ENCODE measurements at places on chromosomes 11 and 22.

- DNase-seq, result no peak
Observed at GRCh38 chr11:15806217-15806616, 550.1 kb downstream of the SOX6 start.

DNA sequence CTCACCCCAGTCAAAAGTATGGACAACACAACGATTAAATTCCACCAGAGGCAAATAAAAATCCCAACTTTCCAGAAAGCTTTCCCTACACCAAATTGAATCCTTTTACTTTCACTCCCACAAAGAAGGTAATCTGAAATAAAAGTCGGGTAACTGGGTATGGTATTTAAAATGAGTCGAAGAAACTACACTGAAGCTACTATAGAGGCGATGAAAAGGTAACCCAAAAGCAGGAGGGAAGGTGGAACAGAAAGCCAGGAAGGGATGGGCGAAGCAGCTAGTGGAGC lies 1.1 kb downstream of the PICALM start:
- no peak for DNase-seq

DNA sequence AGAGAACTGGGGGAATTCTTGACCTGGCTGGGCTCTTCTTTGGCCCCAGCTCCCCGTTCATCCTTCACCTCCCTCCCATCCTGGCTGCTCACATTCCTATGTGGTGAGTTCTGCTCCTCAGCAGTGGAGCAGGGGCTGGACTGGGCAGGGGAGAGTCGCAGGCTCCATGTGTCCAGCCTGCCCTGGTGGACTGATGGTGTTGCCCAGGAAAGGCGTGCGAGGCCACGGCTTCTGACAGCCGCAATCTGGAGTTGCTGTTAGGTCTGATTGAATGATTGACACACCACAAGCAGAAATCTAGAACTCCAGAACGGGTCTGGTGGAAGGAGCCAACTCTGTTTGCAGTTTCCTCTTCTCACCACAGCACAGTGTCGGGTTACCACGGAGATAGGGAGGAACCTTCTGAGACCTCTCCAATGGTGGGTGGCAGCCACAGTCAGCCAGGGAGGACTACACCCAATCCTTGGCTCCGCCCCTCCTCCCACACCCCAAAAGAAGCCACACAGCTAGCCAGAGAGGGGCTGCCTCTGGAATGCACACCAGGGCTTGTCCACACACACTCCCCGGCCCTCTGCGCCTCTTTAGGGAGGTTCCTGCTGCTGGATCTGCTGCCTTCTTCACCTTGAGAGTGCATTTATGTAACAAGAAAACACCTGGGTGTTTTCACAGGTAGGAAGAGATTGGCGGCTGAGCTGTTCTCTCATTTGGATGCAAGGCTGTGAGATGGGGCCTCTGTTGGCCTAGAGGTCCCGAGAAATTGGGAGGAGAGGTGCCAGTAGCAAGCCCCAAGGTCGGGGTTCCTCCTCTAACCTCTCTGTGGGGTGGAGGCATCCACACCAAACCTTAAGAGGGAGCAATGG lies 56.4 kb upstream of the CD44 start:
- DNase-seq, result peak; percentile 79

GRCh38 chr11:61056981-61057380 lies 45.3 kb upstream of the CD5 start:
- DNase-seq, result no peak

- DNase-seq, result no peak
Observed at GRCh38 chr11:57336111-57336666, 497 bp upstream of the SSRP1 start.

GRCh38 chr11:97332271-97332670 lies 942.5 kb downstream of the JRKL start:
- DNase-seq, result no peak

DNA sequence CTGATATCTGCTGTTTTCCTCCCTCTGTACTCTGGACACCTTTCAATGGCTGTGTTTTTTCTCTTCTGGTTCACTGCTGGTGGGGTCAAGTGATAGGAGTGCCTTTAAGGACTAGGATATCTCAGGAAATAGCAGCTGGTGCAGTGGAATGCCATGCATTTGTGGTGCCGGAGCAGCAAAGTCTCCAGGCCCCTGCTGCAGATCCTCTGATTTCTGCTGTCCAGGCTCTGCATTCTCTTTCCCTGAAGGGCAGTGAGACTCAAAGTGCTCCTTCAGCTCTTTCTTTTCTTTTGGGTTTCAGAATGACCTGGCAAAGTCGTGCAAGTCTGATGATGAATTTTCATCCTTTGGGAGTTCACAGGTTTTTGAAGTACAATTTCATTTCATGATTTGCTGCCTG lies 774.3 kb downstream of the FAM181B start:
- DNase-seq, result no peak

DNA sequence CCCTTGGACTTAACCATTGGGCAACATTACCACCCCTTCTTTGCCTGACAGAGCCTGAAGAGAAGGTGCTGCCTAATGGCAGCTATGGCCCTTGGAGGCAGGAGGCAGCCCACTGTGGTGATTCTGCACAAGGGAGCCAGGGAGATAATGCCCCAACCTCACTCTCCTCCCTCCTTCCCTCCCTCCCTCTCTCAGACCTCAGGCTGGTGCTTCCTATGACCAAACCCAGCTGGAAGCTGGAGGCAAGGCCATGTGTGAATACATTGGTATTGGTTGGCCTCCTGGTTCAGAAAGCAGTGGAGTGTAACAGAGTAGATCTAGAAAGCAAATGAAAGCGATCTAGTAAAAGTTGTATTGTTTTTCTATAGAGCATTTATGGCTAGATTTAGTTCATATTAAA lies 233.1 kb downstream of the CSNK2A3 start:
- DNase-seq, result no peak

DNA sequence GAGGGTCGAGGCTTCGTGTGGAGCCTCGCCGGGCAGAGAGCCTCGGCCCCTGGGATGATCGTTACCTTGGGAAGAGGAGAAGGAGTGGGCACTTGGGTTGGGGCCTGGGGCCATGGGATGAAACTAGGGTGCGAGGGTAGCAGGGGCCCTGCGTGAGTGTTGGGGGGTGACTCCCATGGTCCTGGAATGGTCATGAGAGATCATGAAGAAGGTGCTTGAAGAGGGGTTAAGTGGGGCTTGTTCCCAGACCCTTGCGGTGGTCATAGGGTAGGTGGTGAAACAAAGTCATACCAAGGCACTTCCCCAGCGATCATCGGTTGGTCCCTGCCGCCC lies 284 bp downstream of the CCS start:
- no peak for DNase-seq

DNA sequence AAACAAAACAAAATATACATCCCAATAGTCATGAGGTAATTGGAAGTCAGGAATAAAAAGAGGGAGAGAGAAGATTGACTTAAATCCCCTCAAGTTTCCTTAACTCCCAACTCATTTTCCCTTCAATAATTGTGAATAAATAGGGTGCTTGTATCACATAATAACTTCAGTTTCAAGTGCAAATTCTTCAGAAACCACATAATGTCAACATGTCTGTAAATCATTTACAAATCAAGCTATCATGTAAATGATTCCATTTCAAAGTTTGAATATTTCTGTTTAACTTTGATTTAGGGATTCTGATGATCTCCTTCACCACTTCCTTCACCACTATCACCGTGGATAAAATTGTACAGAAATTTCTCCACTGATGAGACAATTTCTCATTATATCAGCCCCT lies 23.2 kb downstream of the CASP5 start:
- DNase-seq, result no peak

DNA sequence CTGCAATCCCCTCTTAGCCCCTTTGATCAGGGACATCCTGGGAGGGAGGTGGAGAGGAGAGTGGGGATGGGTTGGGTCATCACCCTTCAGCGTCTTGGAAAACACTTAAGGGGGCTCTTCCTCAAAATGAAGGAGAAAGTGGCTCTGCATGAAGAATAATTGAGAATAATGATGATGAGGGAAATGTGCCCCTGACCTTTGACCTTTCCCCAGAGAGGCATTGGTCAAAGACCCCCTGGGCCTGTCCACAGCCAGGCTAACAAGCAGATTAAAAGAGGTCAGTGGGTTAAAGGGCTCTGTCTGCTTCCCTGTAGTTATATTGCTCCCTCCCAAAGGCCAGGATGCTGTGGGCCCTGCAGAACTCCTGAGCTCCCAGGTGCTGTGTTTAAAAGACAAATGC lies 68.7 kb downstream of the NAV2 start:
- DNase-seq, result no peak

DNA sequence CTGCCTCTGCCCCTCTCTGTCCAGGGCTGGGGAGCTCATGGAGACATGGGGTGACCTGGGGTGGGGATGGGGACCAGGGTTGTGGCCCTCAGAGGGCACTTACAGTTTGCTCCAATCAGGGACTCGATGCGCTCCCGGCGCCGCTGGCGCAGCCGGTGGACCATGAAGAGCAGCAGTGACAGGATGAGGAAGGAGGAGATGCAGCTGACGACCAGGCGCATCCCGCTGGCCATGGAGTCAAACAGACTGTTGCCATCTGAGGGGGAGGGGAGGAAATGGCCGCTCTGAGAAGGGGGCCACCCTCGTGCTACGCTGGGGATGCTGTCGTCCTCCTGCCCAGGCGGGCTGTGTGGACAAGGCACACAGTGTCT lies 80.5 kb downstream of the DGCR2 start:
- no peak for DNase-seq

DNA sequence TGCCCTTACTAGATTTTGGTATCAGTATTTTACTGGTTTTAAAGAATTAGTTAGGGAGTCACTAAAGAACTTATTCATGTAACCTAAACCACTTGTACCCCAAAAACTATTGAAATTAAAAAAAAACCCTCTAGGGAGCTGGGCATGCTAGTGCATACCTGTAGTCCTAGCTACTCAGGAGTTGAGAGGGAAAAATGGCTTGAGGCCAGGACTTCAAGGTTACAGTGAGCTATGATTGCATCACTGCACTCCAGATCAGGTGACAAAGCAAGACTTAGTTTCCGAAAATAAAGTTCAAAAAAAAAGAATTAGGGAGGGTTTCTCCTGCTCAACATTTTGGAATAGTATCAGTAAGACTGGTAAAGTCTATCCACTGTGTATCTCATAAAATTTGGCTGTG lies 364.4 kb upstream of the LUZP2 start:
- DNase-seq, result no peak

- DNase-seq, result no peak
Observed at GRCh38 chr11:44424841-44425240, 114.9 kb upstream of the ALX4 start.

GRCh38 chr11:77471558-77472193 lies 2.2 kb downstream of the PAK1 start:
- DNase-seq, result no peak

- DNase-seq, result peak; percentile 39
Observed at GRCh38 chr11:132056689-132057088, 686.3 kb downstream of the NTM start.

DNA sequence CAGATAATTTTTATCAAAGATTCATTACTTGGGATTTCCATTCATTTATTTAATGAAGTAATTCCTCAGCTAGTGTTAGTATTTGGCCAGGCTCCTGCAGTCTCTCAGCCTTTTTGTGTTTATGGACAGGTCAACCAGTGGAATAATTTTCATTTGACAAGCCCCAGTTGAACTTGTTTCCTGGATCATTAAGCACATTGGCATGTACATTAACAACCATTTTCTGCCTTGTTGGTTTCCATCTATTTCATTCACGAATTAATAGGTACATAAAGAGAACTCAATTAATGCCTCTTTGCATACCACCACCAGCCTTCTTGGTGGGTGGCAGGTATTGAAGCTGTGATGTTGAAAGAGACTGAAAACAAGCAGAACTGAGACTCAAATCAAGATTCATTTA lies 745.2 kb downstream of the KCNA4 start:
- DNase-seq, result no peak

DNA sequence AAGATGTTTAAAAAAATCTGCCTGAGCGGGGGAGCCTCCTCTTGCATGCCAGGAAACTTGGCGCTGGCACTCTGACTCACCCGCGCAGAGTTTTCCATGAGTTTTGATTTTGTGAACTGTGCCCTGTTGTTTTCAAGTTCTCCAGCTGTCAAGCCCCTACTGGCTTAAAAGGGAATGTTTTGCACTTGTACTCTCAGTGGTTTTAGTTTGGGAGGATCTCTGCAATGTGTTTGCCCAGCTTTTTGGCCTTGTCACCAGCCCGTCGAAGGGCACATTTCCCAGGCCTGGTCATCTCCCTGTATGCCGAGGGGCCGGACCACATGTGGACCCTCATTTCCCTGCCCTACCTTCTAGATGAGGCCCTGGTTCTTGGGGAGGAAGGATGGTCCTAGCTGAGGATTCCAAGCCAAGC lies 12.2 kb downstream of the MRGPRF start:
- DNase-seq, result peak; percentile 58

DNA sequence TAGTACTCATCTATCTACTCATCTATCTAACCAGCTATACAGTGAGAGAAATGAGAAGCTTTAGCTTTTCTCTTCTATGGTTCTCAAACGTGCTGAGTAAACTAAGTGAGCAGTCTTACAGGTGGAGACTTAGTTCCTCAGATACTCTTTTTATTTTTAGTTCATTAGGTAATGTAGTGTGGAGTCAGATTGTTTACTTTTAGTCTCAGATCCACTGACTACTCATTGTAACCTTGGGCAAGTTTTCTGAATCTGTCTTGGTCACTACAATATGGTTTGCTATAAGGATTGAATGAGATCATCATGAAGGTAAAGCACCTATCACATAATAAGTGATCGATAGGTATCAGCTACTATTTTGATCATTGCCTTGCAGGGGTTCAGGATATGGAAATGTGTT lies 160.1 kb downstream of the RAB38 start:
- no peak for DNase-seq

- DNase-seq, result no peak
Observed at GRCh38 chr11:77205467-77206263, 77.6 kb downstream of the MYO7A start.

GRCh38 chr11:77199137-77199745 lies 71.2 kb downstream of the MYO7A start:
- no peak for DNase-seq

DNA sequence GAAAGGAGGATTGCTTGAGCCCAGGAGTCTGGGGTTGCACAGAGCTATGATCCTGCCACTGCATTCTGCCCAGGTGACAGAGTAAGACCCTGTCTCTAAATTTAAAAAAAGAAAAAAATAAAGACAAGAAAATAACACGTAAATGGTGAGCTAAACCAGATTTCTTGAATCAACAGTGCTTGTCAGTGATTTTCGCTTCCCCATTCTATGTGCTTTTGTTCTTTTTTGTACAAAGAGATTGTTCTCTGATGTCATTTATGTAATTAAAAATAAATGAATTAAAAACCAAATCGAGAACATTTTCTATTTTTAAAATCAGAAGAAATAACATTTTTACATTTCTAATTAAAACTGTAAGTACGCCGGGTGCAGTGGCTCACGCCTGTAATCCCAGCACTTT lies 19.8 kb upstream of the SLC29A2 start:
- no peak for DNase-seq

- no peak for DNase-seq
Observed at GRCh38 chr11:109374032-109374431, 48.0 kb upstream of the C11orf87 start.

- DNase-seq, result no peak
Observed at GRCh38 chr11:129453293-129453721, 77.7 kb downstream of the BARX2 start.

DNA sequence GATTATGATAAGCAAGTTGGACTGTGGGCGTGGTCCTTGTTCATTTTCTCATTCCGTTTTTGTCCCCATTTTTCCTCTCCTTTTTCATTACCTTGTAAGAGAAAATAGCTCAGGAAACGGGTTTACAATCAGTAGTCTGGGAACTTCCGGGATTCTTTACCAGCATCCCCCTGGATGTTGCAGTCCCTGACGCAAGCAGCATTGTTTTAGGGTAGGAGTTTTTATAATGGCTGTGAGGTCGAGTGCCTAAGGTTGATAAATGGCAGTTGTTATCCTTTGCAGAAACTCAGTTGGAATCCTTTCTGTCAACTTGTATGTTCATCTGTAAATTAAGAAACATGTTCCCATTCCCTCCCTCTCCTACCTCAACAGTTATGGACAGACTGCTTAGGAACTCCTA lies 68.3 kb downstream of the ARHGEF12 start:
- no peak for DNase-seq

GRCh38 chr11:126282736-126283591 lies at the start of gene TIRAP:
Gene TIRAP (plus strand): TSS chr11:126283093. CDS start chr11:126290895, 7,802 bp downstream.
- DNase-seq, result no peak
